CD4-positive, alpha-beta T cell treated with Interleukin-15 for 1 hour (primary cell): ENCODE measurements at places on chromosomes 13 and 19.
A peak's percentile ranks its signal among the peaks of the same experiment; 100 is the strongest.

DNA sequence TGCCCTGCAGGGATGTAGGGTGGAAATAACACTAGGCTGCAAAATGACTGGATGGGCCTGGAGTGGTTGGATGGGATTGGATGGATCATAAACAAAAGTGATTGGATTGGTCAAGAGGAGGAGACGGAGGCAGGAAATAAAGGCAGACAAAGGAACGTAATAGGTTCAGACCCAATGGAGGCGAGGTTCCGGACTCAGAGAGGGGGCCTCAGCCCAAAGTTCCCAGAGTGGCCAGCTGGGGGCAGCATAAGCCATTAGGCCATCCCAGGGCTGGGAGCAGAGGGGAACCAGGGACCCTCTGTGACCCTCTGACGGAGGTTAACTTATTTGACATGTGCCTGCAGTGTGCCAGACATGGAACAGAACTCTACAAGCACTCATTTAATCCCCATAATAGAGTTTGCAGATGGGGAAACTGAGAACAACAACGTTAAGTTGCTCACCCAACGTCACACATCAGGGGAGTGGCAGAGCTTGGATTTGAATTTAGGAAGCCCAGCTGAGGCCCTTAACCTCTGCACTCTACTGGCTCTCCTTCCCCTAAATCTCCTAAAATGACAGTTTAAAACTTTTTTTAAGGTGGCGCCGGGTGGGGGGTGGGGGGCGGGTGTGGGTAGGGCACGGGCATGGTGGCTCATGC lies 15.3 kb upstream of the MAP1S start:
- peak; percentile 62 for DNase-seq

DNA sequence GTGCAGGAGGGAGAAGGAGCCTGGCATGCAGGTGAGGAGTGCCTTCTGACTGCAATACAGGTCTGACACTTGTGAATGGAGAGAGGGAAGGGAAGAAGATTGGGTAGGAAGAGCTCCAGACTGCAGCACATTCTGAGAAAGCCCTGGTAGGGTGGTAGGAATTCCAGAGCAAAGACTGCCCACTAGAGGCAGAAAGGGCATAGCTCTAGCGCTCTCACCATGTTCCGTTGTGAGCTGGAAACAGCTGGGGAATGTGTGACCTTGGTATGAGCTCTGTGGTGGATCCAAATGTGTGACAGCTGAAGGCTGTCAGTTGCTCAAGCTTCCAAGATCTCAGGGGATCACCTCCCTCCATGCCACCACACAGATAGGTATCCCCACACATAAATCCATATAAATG lies 2.9 kb upstream of the MTUS2 start:
- DNase-seq, result no peak

DNA sequence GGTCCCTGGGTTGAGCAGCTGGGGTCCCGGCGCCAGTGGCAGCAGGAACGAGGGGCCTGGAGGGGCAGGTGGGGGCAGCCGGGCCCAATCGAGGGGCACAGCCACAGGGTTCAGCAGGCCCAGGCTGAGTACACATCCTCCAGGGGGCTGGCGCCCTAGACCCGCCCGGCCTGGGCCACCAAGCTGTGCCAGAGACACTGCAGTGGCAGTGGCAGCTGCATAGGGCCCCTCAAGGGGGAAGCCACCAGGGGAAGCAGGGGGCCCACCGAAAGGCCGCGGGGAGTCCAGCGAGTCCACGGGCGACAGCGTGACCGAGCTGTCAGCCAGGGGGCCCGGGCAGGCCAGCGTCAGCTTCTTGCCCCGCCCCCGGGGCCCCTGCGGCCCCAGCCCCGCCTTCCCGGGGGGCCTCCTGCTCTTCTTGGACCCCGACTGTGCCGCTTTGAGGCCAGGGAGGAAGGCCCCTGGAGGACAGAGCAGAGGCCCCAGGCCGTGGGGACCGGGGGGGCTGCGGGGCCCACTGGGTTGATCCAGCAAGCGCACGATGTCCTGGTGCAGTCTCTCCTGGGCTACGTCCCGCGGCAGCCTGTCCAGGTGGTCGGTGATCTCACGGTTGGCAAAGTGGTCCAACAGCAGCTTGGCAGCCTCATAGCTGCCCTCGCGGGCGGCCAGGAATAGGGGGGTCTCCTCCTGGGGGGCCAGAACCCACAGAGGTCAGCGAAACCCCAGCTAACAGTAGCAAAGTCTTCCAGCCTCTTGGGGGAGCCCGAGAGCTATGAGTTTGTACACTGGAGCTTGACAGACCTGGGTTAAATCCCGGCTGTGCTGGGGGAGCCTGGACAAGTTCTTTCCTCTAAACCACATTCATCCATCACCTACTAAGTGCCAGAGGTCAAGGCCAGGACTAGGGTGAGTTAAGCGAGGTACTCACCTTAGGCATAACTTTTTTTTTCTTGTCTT lies 39.5 kb downstream of the NOTCH3 start:
- DNase-seq, result no peak

DNA sequence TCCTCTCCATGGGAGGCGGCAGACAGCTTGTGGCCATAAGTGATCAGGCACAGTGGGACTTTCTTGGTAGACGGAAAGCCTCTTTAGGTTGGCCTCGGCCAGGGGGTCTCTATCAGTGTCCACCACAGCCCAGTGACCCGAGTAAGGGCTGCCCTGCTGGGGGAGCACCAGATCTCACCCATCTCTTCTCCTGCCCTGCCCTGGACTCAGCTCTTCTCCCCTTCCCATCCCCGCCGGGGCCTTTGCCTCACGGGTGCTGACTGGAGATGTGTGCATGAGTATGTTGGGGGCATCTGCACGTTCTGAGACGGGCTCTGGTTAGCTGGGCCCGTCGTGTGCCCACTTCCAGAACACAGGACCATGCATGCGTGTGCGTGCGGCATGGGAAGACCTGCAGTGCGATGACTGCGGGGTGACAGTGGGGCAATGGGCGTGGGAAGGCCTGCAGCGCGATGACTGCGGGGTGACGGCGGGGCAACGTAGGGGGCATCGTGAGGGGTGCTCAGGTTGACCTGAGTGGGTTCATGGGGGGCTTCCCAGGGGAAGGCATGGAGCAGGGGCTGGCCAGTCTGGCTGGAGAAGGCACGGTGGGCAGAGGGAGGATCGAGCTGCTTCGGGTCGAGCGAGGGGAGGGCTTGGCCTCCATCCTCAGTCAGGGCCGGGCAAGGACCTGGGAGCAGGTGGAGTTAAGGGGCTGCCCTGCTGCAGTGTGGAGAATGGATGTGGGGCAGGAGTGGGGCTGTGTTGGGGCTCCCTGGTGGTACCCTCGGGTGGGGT lies 15.9 kb downstream of the EPN1 start:
- DNase-seq, result no peak

DNA sequence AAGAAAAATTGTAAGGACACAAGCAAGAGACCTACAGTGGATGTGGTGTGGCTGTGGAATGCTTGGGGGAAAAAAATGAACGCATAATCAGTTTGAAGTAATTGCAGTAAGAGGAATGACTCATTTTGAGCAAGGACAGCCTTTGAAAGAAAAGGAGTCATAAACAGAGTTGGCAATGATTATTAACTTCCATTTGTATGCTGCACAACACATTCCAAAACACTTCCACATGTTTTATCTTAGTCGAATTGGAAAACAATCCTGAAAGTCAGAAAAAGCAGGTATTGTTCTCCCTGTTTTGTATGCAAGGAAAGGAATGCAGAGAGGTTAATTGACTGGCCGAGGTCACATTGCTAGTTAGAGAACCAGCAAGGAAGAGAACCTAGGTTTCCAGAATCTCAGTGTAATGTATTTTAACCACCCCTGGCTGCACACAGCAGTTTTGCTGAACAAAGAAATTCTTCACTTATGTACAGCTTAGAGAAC lies 630.0 kb upstream of the MIR17HG start:
- DNase-seq, result no peak
